ENCODE measurements at places on chromosomes 5 and 9.

- DNase-seq: no peak
Observed at GRCh38 chr9:123250504-123250903, 17.9 kb downstream of the STRBP start.

- DNase-seq: no peak
Observed at GRCh38 chr9:131308906-131309529, 19.5 kb downstream of the PLPP7 start.

DNA sequence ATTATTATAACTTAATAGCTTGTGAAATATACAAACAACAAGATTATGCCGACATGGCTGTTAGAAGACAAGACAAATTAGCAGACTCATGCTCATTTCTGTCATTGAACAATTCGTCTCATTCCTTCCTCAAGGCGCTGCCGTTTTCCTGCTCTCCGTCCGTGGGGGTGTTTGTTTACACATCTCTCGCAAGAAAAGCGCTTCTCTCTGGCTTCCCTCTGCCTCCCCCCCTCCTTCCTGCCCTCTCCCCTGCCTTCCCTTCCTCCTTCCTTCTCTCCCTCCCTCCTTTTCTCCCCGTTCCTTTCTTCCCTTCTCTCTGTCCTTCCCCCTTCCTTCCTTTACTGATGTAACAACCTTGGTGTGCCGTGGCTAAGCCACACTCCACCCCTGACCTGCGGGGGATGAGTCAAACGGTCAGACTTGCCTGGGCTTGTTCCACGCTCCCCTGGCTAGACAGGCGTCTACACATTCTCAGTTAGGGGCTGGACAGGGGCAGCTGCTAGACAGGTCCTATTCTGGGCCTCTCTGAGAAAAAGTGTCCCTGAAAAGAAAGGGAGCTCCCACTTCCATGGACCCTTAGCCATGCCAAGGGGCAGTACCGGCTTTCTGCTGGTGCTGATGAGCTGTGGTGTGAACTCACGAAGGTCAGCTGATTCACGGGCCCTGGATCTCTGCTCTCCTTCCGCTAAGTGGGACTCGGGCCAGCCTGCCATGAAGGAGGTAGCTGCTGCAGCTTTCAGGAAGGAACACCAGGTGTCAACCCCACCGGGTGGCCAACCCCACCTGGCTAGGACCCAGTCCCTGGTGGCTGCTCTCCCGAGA lies 32.0 kb upstream of the SPTLC1 start:
- no peak for DNase-seq

DNA sequence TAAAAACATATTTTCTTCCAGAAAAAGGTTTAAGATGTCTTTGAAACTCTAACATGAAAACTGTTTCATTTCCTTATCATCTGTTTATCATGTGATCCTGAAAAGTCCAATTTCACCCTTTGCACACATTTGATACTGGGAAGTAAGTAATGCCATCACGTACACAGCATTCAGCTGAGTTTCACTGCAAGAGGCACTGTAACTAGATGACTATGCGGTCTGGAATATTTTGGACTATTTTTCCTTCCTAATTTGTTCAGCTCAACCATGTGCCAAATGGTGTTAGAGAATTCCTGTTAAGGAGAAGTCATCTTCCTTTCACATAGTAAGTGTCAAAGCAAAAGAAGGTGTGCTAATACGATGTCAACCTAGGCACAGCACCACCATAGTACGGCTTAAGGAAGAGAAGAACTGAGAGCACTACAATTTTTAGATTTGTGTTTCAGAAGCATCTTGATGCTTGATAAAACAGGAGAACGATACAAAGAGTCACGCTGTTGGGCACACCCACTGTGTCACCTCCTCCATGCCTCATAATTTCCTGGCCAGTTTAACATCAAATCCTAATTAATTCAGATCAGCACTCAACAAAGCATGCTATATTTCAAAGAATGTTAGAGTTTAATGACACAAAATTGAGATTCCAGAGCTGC lies 77.5 kb downstream of the GNAQ start:
- no peak for DNase-seq

- no peak for DNase-seq
Observed at GRCh38 chr5:171367424-171368370, 20.0 kb upstream of the NPM1 start.
